ENCODE measurements at places on chromosomes 4 and X.

DNA sequence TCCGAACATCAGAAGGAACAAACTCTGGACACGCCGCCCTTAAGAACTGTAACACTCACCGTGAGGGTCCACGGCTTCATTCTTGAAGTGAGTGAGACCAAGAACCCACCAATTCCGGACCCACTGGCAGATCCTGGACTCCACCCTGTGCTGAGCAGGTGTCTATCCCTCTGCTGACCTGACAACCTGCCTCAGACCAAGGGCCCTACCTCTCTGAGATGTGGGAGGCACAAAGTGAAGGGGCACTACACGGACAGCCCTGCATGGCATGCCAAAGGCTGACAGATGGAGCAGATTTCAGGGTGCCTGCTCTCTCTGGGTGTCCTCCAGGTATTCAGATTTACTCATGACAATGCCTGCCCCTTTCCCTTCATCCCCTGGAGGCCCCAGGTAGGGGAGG lies 14.0 kb upstream of the HSFX1 start:
- DNase-seq, result no peak

- DNase-seq, result no peak
These were observed 23.6 kb downstream of the MGST2 start for GRCh38 chr4:139689093-139689722.

DNA sequence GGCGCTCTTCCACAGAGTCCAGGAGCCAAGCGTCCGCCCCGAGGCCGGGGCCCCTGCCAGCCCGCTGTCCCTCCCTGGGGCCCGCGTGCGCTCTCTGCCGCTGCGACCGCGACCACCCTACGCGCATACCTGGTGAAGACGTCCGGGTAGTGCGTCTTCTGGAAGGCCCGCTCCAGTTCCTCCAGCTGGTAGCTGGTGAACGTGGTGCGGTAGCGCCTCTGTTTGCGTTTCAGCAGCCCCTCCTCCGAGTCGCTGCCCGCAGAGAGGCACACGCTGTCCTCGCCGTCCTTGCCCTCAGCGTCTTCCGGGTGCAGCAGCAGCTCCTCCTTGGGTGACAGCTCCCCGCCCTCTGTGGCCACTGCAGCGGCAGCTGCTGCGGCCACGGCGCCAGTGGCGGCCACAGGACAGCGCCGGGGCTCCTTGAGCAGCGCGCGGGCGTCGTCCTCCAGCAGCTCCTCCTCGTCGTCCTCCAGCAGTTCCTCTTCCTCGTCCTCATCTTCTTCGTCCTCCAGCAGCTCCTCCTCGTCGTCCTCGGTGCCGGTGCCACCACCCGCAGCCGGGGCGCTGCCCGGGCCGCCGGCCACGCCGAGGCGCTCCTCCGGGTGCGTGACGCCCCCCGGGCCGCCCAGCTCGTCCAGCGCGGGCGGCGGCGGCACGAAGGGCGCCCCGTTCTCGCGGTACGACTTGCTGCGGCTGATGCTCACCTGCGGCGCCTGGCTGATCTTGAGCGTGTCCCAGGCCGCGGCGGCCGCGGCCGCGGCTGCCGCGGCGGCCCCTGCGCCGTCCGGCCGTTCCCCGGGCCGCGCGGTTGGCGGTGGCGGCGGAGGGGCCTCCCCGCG lies 2.8 kb downstream of the ARX start:
- DNase-seq, result no peak

DNA sequence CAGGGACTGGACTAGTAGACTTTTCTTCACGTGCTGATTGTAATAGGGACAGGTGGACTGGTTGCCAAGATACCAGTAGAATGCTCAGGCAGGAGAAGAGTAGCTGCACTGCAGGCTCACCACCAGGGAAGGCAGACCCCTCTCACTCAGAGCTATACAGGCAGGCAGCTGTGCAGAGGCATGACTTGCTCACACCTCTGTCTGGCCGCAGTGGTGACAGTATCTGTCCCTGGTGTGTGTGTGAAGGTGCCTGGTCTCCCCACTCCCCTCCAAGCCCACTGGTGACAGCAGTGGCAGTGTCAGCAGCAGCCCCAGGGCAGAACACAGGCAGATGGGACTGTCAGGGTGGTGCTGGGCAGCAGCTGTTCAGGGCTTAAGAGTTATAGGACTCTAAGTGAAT lies 140.7 kb downstream of the RPS6KA6 start:
- DNase-seq, result no peak

- no peak for DNase-seq
These were observed 21.0 kb downstream of the ADH5 start for GRCh38 chr4:99067617-99068016.
